Calu3 (cell line): ENCODE measurements at places on chromosomes 2 and 18. TPM values are rescaled to one million over a fixed set of nuclear protein-coding genes. Genes with fewer than 3 reads are reported as not detected.

- no peak for DNase-seq
Measured at GRCh38 chr2:53512071-53512826, 255.4 kb upstream of the CHAC2 start.

DNA sequence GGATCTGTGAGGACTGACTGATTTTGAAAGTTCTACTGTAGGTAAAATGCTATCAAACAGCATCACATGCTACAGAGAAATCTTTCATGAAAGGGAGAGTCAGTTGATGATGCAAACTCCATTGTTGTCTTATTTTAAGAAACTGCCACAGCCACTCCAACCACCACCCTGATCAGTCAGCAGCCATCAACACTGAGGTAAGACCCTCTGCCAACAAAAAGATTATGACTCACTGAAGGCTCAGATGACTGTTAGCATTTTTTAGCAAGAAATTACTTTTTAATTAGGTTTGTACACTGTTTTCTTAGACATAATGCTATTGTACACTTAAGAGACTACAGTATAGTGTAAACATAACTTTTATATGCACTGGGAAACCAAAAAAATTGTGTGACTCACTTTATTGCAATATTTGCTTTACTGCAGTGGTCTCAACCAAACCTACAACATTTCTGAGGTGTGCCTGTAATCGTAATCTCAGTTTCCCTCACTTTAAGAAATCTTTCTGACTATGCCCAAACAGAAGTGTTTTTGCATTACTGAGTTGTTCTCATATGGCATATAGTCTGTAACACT lies 42.8 kb downstream of the METTL8 start:
- DNase-seq: peak; percentile 28

- no peak for DNase-seq
Measured at GRCh38 chr2:96092573-96092877, 23.8 kb downstream of the ADRA2B start.

- DNase-seq: no peak
Measured at GRCh38 chr2:32442020-32442467, 85.2 kb downstream of the BIRC6 start.

DNA sequence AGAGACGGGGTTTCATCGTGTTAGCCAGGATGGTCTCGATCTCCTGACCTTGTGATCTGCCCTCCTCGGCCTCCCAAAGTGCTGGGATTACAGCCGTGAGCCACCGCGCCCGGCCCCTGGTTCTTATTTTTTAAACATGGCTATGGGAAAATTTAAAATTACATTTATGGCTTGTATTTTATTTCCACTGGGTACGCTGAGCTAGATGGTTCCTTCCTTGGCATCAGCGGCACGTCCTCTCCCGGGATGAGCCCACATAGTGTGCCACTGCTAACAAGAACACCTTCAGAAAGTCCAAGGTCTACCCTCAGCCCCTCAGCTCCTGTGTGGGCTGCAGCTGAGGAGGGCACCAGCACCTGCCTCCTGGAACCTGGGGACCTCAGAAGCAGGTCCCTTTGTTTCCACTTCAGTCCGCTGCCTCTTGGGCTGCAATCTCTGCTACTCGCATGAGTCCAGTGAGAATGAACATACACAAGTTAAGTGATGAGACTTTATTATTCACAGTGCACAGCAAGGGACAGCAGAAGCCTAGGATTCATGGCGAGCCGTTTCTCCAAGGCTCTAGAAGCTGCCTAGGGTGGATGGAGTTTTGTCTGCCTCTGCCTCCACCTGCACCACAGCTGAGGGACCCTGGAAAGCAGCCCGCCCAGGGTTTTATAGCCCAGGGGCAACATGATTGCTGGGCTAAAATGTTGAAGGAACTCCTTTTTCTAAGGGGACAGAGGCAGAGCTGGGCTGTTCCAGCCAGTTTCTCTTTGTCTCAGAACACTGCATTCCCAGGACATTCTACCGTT lies 107.5 kb upstream of the TEX51 start:
- DNase-seq: no peak

GRCh38 chr2:20145497-20146193 lies 79.3 kb downstream of the SDC1 start:
- DNase-seq: no peak

PLEK gene
- not detected in 2 replicates for total RNA-seq

CELF4 gene
- total RNA-seq: 5.8 and 7.8 TPM in 2 replicates
